ENCODE measurements at places on chromosomes 5 and 9.

DNA sequence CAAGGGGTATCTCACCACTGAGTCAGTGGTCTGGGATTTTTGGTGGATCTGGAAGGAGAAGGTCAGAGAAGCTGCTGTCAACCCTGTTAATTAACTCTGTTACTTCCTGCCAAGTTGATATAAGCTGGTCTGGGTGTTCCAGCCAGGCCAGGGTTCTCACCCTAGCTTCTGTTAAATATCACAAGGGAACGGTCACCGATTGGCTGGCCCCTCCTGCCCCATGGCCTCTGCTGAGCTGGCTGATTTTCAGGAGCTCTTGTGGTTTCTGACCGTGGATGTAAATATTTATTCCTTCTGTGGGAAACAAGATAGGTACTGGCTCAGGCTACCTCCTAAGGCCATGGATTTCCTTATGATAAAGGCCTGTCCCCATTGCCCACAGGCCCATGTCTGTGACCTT, 1.0 kb downstream of the ADAMTS13 start:
- no peak for DNase-seq

DNA sequence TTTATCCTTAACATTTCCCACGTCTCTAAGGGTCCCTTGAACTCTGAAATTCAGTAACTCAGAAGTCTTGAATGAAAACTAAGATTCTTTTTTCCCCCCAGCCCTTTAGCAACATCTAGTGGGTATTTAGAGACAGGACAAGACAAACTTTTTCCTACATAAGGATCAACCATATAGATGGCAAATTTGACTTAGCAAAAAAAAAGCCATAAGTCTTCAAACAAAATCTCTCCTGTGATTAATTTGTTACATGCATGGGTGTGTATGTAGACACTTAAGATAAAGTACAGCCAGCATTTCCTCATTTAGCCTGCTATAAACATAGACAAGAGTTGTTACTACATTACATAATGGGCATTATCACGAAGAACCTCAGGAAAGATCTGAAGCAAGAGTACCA, 29.1 kb upstream of the ANKRD31 start:
- DNase-seq = peak; percentile 44

- DNase-seq = no peak
Observed at GRCh38 chr9:11443631-11444030, 830.8 kb upstream of the PTPRD start.

GRCh38 chr9:135008416-135008815, 79.1 kb upstream of the OLFM1 start:
- no peak for DNase-seq

- DNase-seq = peak; percentile 97
Observed at GRCh38 chr9:91361291-91362050, at the start of gene AUH. TSS of gene AUH (minus strand) at chr9:91361918. CDS start at chr9:91361889, 29 bp downstream.

- no peak for DNase-seq
Observed at GRCh38 chr9:135416664-135417290, 62.8 kb upstream of the PPP1R26 start.

GRCh38 chr5:154782326-154782725, 27.1 kb downstream of the LARP1 start:
- DNase-seq = no peak

DNA sequence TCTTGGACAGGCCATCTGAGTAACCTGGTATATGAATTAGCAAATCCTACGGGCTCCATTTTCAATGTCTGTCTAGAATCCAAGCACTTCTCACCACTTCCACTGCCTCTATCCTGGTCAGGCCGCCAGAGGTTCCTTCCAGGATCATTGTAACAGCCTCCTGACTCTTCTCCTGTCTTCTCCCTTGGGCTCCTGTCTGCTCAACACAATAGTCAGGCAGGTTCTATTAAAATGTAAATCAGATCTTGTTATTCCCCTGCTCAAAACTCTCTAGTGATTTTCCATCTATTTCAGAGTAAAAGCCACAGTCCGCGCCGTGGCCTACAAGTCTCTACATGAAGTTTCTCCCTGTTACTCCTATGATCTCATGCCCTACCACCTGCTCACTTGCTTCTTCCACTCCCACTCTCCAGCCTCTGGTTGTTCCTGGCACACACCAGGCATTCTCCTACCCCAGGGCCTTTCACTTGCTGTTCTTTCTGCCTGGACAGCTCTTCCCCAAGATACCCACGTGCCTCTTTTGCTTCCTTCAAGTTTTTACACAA, 21.7 kb downstream of the ZNF366 start:
- DNase-seq = peak; percentile 43

DNA sequence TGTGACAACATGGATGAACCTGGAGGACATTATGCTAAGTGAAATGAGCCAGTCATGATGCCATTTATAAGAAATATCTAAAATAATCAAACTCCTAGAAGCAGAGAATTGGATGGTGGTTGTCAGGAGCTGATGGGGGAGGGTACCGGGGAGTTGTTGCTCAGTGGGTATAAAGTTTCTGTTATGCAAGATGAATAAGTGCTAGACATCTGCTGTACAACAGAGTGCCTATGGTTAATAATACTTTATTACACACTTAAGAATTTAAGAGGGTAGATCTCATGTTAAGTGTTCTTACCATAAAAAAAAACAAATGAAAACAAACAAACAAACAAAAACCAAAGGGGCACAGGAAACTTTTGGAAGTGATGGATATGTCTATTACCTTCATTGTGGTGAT, 13.0 kb upstream of the CCDC69 start:
- no peak for DNase-seq

DNA sequence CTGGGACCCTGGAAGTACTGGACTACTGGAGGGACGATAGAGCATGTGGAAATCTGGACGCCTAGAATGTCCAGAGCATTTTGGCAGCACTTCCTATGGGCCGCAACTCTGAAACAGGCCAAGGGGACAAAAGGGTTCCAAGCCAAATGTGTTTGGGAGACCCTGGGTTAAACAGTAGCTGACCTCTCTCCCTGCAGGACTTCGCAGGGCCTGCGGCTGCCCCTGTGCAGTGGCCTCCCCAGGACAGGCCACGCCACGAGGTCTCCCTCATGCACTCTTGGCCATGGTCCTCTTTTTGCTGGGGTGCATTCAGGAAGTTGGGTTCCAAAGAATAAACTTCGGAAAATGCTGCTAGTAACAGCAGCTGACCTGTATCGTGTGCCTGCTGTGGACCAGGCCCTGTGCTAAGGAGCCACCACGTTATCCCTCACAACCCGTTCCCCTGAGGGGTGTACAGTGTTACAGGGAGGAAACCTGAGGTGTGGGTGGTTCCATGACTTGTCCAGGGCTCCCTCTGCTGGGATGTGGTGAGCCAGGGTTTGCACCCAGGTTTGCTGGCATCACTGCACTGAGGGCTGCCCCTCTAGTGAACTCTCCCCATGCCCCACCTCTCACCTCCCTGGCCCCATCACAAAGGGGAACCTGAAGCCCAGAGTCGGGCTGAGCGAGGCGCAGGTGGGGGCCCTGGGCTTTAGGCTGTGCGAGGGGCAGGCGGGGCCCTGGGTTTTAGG, 79.4 kb downstream of the AMBP start:
- no peak for DNase-seq

DNA sequence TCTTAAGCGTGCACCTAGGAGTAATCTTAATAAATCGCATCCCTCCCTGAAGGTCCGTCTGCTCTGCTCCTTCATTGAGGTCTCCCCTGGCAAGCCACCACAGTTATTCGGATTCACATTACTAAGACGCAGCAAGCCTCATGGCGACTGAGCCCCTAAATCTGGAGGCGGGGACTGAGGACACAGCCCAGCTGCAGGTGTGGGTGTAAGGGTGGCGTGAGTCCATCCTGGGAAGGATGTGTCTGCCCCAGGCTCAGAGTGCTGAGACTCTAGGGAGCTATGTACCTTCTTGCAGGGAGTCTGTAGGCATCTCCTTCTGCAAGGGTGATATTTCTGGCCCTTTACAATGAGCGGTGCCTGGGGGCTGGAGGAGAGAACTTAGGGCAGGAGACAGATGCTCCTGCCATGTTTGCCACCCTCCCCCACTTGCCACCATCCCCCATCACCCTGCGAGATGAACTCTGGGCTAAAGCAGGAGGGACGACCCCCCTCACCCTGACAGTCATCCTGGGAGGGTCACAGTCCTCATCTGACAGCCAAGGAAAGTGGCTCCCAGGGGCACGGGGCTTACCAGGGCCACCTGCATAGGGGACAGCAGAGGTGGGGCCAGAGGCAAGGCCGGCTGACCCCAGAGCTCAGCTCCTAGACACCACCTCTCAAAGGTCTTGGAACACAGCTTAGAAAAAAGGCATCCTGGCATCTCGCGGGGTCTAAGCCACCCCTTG, 76.4 kb upstream of the FCN1 start:
- DNase-seq = no peak

DNA sequence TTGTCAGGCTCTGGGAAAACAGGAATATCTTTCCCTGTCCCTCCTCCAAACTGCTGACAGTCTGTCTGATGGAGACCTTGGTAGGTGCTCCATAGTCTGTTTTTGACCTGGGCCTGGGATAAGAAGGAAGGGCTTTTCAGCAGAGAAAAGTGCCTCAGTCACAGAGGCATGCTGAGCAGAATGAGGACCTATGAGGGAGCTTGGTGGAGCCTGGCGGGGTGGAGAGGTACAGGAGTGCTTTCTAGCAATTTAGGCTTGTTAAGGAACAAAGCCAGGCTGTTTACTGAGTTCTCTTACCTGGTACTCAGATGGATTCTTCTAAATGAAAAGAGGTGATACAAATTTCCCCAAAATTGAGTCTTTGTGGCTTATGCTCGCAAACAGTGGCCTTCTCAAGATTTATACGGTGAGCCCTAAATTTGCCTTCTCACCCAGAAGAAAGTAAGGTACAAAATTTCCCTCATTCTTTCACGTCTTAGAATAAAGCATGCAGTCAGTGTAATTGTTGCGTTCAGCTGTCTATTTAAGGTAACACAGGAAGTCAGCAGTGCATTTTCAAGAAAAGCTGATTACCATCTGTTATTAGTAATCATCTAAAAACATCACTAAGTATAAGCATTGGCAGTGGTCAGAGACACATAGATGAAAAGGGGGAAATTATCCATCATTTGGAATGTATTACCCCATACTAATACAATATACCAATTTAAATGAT, 28.6 kb upstream of the IL13 start:
- DNase-seq = no peak

GRCh38 chr5:67366691-67367395, 170.2 kb upstream of the CD180 start:
- no peak for DNase-seq

- DNase-seq = no peak
Observed at GRCh38 chr9:101130054-101130453, 101.5 kb downstream of the PLPPR1 start.

DNA sequence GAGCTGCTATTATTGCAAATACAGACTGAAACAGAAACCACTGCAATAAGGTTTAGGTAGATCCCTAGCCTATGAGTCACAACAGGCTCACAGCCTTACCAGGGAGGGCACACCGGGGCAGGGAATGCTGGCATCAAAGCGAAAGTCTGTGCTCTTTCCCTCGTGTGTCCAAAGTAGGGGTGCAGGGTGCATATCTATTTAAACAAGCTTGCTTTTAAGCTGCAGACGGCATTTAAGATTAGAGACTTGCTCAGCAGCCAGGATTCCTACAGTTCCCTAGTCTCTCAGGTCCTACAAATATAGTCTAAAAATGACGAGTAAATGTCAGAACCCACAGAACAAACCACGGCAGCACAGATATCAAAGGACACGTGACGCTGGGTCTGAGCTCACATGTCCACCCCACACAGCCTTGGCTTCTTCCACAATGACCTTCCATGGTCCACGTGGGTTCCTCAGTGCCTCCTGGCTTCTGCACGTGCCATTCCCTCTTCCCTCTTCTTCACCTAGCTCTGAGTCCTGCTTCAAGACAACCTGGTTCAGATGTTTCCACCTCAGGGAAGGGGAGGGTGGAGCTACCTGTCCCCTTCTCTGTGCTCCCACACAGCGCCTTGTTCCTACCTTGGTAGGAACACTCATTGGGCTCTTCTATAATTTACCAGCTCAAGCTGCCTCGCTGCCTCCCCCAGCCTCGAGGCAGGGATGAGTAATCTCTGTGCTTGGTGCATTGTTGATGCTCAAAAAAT, 193.2 kb downstream of the MAPKAP1 start:
- no peak for DNase-seq

DNA sequence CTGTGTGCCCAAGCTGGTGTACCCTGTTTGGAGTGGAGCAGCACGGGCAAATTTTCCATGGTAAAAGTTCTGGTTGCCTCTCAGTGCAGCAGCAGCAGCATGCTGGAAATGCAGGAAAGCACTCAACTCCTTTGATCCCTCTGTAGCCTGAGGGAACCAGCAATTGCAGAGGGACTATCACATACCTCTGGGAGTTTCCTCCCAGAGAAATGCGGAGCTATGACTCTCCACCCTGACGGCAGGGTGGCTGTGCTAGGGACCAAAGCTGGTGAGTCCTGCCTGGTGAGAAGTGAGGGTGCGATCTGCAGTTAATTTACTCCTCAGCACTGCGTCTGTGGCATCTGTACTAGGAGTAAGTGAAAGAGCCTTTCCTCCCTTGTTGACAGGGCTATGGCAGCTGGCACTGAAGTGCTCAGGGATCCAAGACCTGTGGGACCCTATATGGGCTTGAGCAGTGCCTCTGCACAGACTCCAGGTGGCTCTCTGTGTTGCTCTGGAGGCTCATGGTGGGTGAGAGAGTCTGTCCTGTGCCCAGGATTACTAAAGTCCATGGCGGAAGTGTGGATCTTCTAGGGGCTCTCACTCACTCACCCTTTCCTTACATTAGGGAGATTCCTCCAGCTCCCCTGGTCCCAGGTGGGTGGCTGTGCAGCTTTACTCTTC, 601.2 kb upstream of the TYRP1 start:
- no peak for DNase-seq

DNA sequence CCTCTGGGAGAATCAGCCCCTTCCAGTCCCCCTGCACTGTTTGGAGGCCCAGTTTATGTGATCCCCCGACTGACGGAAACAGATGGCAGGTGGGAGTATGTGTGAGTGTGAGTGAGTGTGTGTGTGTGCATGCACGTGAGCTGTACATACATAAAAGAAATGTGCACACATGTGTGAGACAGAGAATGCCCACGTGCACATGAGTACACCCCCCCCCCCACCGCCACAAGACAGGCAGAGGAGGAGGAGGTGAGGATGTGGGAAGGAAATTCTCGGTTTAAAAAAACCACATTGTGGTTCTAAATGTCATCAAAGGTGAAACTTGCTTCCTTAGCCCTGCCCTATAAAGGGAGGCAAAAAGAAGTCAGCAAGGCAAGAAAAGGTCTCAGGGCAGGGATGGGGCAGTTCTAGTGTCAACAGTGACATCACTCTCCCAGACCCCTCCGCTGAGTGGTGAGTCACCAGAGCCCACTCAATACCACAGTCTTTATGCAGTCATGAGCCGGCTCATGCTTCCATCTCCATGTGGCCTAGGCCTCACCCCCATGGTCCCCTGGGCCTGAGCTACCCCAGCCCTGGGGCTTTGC, 79.2 kb upstream of the HSPA9 start:
- peak; percentile 41 for DNase-seq

GRCh38 chr5:150120062-150120441, 33.7 kb upstream of the CSF1R start:
- no peak for DNase-seq

DNA sequence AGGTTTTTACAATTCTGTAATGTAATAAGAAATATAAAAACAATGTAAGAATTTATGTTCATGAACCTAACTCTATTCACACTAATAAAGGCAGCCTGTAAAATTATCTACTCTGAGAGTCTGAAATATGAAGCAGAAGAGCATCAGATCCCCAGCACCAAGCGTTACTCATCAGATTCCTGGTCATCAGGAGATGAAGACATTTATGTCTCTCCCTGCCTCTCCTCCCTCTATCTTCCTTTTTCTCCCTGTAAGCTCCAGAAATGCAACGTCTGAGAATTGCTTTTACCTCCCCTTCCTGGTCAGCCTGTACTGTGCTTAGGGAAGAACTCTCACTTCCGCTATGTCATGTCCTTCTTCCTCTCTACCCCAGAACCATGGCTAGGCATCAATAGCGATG, 114.4 kb upstream of the SLIT3 start:
- no peak for DNase-seq

- peak; percentile 10 for DNase-seq
Observed at GRCh38 chr5:65102371-65102975, 333.7 kb downstream of the CWC27 start.

All from suppressor macrophage (primary cell).